ENCODE measurements at places on chromosomes 3 and 15.

DNA sequence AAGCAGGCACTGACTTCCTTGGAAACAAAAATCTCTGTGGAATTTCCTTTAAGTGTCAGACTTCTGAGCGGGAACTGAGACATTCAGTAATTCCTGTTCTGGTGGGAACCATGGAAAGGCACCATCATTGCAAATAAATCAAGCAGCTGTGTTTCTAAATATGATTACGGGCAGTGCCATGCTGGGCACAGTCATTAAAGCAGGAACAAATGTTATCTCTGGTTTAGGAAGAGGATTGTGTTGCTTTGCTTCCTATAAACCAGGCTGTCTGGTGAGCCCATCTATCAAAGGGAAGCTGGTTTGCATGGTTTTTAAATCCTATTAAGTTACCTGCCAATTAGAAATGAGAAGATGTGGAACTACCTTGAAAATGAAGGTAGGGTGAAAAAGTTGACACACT, 86.7 kb downstream of the EBLN2 start:
- DNase-seq, result no peak

- DNase-seq, result peak; percentile 77
Observed at GRCh38 chr3:50121072-50122032, 32.6 kb downstream of the RBM5 start.

DNA sequence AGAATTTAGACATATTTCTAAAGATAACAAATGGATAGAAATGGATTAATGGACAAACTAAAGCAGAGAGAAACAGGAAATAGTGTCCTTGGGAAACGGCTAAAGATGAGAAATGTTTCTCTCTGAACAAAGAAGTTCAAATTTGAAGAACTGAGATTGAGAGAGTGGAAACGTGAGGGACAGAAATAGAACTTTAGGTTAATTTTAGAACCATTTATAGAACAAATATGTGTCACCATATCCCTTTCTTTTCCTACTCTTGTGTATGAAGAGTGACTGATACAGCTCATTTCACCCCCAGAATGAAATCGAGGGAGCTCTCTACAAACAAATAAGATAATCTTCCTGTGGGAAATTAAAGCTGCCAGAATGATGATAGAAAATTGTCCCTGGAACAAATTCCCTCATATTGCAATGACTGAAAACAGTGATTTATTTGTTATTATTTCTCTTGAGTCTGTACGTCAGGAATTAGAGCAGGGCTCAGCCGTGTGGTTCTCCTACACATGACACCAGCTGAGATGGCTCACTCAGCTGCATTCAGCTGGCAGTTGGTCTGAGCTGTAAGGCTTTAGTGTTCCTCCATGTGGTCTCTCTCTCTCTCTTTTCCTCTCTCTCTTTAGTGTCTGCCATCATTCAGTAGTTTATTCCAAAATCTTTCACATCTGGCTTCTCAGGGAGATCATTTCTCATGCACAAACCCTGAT, 46.6 kb upstream of the ARPP21 start:
- DNase-seq, result no peak

DNA sequence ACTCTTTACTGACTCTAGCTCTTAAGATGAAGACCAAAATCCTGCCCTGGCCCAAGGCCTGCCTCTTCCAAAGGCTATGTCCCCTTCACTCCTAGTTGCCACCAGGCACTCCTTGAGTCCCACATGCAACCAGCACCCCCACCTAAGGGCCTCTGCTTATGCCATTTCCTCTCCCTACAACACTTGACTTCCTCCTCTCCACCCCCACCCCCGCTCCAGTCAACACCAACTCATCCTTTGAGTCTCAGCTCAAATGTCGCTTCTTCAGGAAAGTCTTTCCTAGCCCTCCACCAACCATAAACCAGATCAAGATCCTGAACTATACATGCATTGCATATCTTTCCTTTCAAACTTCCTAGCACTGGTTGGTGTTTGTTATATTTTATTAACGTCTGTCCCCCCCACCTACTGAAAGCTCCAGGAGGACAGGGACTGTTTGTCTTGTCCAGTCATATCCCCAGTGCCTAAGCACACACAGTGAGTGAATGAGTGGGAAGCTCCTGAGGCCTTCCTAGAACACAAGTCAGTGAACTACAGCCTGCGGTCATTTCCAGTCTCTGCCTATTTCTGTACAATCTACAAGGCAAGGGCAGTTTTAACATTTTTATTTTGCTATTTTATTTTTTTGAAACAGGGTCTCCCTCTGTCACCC, 7.3 kb downstream of the TBC1D2B start:
- DNase-seq, result no peak

DNA sequence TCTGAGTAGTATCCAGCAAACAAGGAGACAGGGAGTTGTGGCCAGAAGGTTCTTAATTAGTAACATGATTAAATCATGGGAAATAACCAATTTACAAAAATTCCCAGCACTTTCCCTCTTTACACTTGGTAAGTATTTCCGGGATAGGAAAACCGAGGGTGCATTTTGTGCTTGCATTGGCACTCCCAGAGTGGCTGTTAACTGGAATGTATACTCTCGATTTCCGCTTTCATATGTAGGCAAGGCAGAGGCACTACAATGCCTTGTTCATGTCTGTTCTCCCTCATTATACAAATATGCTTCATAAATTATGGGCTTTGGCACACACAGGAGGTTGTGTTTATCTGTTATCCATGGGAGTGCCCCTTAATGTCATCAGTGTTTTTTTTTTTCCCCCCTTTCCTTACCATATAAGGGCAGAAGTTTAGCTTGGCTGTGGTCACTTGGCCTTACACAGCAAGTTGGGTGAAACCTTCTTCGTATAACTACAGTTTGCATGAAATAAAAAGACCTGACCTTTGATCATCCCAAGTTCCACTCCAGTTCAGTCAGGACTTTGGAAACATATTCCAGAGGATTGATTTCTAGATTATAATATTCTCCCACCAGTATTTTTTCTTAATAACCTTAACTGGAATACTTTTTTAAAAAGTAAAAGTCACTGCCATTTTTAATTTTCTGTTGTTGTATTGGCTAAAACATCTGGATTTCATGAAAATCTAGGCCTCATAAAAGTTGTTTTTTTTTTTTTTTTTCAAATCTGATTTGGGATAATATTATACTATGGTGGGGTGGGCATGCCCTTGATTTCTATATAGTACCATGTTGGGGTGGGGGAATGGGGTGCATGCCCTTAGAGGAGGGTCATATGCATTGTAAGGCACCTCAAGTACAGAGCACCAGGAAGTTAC, 8.9 kb downstream of the TPM1 start:
- DNase-seq, result peak; percentile 86

Measured in hematopoietic multipotent progenitor cell treated with erythropoietin and hydrocortisone succinate and interleukin-3 and kit ligand, for 15 days (in vitro differentiated cells).